ENCODE measurements at places on chromosomes 12 and 14.

DNA sequence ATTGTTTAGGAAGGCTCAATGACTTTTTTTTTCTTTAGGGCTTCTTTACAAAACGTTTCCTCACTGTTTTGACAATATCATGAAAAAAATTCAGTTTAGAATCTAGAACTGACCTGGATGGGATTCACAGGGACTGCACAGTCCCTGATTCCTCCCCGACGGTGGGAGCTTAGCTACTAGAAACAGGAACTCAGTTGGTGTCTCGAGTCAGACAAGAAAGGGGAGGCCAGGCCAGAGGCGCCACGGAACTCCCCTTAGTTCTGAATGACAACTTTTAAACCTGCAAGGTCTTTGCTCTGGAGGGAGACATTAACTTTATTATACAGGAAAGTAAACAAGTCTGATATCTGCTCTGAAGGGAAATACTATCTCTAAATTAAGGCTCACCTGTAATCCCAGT lies 45.4 kb upstream of the SRP54 start:
- DNase-seq = peak; percentile 29

- peak; percentile 58 for DNase-seq
Observed at GRCh38 chr12:124694250-124694649, 126.8 kb upstream of the NCOR2 start.

DNA sequence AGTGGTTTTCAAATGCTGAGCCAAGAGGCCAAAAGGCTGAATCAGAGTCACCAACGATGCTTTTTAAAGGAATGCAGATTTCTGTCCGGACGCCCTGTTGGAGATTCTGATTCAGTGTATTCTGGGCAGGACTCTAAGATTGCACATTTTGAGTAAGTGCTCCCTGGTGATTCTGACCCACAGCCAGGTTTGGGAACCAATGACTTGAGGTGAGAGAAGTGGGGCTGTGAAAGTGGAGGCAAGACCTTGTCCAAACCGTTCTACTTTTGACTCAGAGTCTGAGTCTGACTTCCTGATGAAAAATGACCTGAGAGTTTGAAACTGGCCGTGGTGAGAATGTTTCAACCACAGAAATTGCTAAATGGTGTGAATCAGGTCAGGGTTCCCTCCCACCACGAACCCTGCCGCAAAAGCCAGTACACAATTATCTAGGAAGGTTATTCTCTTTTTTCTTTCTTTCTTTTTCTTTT lies 90.2 kb downstream of the NTN4 start:
- DNase-seq = peak; percentile 66

- no peak for DNase-seq
Observed at GRCh38 chr12:108744021-108744897, 12.9 kb upstream of the CORO1C start.

DNA sequence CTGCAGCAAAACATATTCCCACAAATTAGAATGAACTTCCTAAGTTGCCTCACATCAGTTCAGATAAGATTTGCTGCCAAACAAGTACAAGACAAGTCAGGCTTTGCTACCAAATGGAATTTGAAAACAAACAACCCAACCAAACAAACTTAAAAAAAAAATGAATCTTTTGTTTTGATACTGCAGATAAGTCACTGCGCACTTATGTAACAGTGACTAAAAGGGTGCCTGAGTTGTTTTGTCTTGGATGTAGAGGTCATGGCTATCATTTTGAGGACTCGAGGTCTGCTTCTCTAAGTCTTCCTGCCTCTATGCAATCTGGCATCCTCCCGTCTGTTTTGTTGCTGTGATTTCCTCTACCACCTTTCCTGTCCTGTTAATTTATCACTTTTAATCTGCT lies 11.1 kb upstream of the EPS8 start:
- DNase-seq = no peak

DNA sequence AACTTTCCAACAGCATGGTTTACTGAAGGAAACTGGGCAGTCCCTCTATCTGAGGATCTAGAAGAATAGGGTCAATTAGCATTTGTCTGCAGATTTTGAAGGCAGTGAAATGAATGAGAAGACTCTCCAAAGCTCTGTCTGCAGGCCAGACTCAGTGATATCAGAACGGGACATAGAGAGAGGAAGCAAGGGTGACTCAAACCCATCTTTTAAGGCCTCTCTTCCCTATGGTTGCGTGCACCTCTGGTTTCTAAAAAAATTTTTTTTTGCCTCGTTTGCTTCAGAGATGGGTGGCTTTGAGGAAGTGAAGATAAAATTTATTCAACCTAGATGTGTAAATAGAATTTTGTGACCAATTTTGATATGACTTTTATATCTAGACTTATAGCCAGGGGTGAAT lies 71.9 kb upstream of the HOXC13 start:
- no peak for DNase-seq

DNA sequence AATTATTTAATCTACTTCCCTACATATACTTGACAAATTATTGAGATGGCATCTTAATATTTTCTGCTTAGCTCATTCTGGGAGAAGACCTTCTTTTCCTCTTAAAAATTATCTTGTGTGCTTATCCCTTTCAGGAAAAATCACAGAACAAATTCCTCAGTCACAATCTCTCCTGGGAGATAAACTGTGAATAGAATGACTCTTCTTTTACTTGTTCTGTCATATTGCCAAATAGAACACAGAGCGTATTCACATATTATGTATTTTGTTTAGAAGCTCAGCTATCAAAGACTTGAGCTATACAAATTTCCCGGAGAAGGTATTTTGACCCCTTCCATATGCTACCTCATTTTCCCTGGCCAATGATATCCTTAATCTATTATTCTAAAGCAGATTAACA lies 146.7 kb downstream of the TMEM117 start:
- no peak for DNase-seq

GRCh38 chr14:37590428-37591139 lies 4.5 kb downstream of the FOXA1 start:
- no peak for DNase-seq

- DNase-seq = no peak
Observed at GRCh38 chr12:94172031-94172430, 23.7 kb downstream of the PLXNC1 start.

DNA sequence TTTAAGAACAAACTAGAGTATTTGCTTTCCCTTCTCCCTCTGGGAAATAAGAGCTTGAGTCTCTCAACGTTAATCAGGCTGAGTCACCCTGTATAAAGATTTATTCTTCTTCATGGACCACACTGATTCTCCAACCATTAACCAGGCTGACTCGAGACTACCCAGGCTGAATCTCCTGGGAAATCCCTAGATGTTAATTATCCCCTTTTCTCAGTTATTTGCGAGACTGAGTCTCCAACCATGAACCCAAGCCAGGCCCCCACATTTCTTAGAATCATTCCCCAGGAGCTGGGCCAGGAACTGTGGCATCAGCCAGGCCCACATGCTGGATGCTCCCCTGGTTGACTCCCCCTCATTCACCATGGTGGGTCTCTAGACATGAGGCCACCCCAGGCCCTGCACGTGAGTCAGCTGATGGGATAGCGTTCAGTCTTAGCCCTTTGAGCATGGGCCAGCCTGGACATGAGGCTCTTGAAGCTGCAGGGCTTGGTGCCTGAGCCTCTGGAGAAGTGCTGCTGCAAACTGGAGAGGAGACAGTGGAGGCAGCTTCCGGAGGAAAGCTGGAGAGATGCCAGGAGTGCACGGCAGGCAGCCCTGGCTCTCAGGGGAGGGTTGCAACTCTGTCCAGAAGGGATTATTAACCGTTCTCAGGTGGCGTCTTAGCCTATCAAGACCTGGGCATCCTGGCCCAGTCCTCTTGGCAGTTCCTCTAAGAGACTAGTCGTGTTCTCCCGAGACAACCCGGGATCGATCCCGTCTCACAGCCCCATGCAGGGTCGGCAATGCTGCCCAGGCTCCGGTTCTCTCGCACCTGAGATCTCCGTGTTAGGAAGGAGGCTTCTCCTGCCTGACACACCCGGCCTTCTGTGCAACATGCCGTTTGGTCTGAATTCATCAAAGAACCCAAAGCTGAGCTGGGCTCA lies 296.6 kb downstream of the ADGRD1 start:
- DNase-seq = no peak

DNA sequence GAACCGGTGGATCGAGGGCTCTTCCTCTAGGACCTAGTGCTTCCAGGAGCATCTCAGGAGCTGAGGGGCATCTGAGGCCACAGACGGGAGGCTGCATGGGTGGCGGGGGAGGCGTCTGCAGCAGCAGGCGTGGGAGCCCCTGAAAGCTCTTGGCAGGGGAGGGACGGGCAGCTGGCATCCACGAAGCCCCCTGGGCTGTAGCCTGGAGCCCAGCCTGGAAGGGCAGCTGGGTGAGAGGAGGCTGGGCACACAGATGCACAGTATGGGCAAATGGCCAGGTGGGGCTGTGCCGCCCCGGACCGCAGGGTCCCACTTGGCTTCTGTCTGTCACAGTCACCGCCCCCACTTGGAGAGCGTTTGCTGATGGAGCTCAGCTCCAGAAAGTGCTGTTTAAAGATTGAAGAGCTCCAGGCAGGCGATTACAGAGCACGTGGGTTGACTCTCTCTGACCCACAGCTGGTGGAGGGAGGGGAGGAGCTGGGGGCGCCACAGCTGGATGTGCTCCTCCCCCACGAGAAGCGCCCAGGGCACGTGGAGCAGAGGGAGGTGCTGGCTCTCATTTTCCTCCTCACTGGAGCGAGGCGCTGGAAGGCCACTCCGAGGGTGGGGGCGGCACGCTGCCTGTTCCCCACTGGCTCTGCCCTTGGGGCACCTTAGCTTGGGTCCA lies 155.0 kb upstream of the C14orf180 start:
- DNase-seq = peak; percentile 32

DNA sequence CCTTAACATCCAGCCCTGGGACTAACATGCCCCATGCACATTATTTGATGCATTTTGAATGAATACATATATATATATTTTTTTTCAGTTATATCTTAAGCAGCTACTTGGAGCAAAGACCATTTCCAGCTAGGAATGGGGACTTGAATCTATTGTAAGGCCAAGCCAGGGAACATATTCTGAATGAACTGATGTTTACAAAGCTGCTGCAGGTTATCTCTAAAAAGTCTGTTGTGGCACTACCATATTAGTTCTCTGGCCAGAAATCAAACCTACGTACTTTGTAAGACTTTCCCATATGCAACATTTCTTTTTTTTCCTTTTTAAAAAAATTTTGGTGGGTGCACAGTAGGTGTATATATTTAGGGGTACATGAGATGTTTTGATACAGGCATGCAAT lies 43.4 kb downstream of the PELI2 start:
- no peak for DNase-seq

DNA sequence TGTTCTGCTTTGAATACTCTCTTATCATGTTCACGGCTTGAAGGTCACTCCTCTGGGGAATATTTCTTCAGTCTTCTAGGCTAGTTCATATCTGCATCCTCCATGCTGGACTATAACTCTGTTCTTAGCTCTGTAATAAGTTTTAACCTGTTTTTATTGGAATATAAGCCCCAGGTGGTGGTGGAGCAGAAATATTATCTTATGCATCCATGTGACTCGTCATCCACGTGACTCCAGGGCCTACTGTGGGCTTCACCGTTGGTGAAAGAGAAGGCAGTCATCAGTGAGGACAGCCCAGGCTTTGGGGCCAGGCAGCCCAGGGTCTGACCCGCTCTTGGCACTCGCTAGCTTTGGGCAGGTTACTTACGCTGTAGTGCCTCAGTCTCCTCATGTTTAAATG lies 87.1 kb downstream of the ETNK1 start:
- DNase-seq = no peak

GRCh38 chr14:51228890-51229289 lies 11.2 kb upstream of the TMX1 start:
- no peak for DNase-seq

- DNase-seq = no peak
Observed at GRCh38 chr14:32049361-32050088, 27.6 kb upstream of the ARHGAP5 start.

DNA sequence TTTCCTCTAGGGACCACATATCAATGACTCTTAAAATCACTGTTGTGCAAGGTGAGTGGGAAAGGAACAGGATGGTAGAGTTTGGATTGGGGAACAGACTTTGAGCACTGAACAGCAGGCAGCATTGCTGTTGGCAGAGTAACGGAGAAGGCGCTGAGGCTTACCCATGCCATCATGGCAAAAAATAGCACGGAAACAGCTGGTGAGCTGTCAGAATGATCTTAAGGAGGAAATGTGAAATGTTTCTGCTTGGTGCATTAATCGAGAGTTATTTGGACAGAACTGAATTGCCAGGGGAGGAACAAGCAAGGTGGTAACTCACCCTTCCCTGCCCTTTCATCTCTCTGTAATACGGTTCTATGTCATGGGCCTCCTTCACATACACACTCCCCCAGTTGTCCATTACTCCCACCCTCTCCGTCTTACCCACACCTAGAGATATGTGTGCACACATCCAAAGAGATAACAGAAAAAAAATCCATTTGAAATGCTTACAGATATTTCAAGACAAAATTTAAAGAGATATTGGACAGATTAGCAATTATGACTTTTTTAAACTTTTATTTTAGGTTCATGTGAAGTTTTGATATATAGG lies 572.5 kb downstream of the DIO2 start:
- no peak for DNase-seq

DNA sequence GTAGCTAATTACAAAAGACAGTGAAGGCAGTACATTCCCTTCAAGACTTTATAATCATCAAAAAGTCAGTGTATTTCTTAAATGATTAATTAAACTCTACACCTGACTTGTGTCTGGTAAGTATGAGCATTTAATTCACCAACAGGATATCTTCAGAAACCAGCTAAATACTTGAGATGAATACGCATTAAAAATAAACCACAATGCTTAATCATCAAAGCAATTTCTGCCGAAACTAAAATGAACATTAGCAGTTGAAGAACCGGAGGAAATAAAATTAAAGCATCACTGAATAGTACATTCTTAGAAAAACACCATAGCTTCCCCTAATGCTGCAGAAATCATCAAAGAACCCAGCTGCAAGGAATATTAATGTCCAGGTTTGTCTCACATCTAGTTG lies 32.7 kb downstream of the SLC25A21 start:
- no peak for DNase-seq

DNA sequence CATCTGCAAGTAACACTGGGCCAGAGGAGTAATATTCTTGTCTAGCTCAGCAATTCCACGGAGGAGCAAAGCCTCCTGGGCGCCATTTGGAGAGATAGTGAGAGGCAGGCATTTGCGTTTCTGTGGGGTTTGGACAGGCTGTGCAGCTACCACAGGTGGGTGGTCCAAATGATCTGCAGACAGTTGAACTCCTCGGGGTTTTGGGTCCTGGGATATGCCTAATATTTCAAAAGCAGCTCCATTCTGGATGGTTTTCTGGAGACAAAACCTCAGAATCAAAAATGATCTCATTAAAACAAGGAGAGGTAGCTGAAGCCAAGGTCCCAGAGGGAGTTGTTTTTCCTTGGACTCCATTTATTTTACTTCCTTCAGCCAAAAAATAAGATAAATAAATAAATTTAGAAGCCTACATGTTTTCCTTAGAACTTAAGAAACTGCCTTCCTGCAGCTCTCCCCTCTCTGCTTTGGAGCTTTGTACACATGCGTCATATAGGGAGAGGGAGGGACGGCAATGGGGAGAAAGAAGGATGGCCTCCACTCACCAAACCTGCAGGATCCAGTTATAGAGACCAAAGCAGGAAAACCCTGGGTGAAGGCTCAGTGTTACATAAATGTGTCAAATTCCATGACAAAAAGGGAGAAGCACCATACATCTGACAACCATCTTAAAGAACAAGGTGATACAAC lies 227.3 kb upstream of the DAAM1 start:
- DNase-seq = no peak
